ENCODE measurements at places on chromosomes 1 and 21.

DNA sequence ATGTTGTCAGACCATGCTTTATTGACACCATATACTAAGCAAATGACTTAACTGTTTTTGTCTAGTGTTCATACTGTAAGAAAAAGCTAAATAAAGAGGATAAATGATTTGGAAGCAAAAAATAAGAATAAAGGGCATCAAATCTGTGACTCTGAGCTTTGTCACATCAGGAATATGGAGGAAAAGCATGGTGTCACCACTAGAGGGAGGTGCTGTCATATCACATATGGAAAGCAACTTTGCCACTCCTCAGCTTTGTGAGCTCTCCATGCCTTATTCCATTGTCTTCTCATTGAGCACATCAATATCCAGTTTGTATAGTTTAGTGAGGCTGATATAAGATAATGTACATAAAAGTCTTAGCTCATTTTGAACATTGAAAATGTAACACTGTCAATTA lies 20.8 kb upstream of the GBP1 start:
- no peak for DNase-seq

DNA sequence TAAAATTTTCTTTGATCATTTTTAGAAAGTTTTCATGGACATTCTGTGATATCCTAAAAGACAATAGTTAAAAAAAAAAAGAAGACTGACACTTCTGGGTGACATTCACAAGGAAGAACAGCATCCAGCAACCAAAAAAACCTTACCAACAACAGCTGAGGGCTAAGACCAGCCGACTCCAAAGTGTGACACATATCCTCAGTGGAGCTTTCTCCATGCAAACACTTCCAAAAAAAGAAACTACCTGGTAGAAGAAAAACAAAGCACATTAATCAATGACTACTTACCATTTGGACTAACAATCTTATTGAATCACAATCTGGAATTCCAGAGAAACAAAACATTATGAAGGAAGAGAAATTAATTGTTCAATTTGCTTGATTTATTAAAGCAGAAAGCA lies 88.2 kb downstream of the IARS2 start:
- DNase-seq: no peak

- DNase-seq: no peak
Observed at GRCh38 chr1:12502336-12503109, 115.5 kb downstream of the DHRS3 start.

GRCh38 chr1:153627715-153628626 lies at the start of gene S100A1:
Gene S100A1, plus strand, starts transcription at chr1:153628434. Its CDS starts 2,088 bp downstream, at chr1:153630522.
- no peak for DNase-seq
